ENCODE measurements at places on chromosomes 4 and X.
A peak's percentile ranks its signal among the peaks of the same experiment; 100 is the strongest.

GRCh38 chr4:17058916-17059741, 160.7 kb upstream of the LDB2 start:
- no peak for DNase-seq

GRCh38 chr4:24063731-24064130, 173.9 kb upstream of the PPARGC1A start:
- no peak for DNase-seq

DNA sequence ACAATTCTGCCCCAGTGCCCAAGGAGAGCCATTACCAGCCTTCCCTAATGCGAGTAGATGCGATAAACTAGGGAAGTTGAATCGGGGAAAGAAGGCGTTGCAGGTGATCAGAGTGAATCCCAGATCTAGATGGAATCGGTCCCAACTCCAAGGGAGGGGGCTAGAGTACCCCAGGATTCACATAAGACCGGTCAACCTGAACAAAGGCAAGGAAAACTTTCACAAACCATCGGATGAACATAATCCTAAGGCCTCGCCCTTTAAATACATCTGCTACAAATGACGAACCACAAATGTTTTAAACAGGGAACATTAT, 11.2 kb upstream of the ZCCHC13 start:
- DNase-seq = no peak

DNA sequence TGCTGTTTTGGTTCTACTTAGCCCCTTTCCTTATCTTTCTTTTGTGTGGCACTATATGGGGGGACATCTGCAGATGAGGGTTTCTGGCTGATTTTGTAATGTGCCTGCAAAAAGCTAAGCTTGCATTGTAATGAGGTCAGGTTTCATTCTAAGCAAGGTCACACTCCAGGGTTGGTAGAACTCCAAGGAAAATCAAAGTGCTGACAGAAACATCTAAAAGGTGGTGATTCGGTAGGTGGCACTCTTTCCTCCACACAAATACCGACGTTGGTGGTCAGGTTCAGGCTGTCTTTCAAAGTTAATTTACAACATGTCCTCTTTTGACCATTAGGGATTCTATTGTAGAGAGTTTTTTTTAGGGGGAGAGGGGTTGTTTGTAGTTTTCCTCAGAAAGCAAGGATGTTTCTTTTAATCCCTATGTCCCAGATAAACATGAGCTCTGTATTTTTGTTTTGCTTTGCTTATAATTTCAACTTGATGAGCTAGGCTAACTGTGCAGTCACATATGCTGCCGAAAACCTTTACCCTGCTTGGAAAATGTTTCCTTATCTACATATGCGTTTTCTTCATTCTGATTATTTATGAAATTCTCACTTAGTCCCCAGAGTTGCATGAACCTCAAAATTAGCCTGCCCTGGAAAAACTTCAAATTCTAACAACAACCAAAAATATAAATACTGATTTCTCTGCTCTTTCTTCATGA, 434.2 kb downstream of the PPARGC1A start:
- no peak for DNase-seq

DNA sequence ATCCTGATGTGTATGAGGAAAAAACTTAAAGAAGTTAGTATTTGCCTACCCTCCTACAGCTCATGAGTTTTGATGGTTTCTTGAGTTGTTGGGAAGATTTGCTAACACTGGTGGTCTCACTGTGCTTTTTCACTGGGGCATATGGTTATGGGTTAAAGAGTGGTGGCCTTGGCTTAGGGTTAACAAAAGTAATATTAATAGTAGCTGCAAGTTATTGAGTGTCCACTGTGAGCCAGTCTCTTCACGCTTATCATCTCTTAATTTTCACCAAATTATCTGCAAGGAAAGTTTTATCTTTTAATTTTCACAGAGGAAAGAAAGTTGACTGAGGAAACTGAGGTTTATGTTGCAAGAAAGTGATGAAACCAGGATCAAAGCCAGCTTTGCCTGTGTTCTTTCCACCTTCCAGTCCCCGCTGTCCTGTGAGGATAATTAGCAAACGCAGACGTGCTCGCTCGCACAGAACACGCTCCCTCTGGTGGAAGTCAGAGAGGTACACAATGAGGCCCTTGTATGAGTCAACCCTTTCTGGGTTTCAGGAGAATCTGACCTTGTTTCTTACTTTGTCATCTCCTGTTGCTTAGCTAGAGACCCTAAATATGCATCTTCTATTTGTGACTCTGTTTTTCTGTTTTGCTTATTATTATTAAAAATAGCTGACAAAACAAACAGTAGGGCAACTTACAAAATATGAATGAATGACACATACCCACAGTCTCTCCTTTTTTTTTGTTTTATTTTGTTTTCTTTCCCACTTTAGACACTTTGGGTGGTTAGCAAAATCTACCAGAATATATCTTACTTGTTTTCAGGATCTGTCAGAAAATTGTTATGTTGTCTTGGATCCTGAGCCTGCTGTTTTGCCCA, 94.3 kb downstream of the DDIT4L start:
- peak; percentile 14 for DNase-seq

DNA sequence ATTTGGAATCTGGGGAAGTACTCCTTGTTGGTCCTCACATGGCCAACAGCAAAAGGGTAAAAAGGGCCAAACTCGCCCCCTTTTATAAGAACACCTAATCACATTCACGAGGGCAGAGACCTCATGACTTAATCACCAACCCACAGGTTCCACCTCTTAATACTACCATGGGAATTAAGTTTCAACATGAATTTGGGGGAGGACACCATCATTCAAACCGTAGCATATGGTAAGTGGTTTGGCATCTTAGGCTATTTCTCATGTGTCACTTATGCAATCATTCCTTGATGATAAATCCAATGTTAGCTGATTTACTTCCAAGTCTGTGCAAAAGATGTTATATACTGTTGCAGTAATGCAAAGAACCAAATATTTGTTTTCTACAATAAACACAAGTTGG, 302.9 kb upstream of the FAM241A start:
- DNase-seq = no peak

- DNase-seq = no peak
Measured at GRCh38 chrX:103794119-103794518, 17.5 kb downstream of the PLP1 start.

GRCh38 chrX:47098338-47099094, 20.3 kb downstream of the RGN start:
- DNase-seq = no peak

GRCh38 chr4:63814171-63814964, 594.9 kb downstream of the TECRL start:
- DNase-seq = no peak

GRCh38 chrX:39063037-39063436, 261.8 kb downstream of the MID1IP1 start:
- no peak for DNase-seq

GRCh38 chr4:136078976-136079375, 1453.3 kb downstream of the PCDH18 start:
- DNase-seq = no peak

DNA sequence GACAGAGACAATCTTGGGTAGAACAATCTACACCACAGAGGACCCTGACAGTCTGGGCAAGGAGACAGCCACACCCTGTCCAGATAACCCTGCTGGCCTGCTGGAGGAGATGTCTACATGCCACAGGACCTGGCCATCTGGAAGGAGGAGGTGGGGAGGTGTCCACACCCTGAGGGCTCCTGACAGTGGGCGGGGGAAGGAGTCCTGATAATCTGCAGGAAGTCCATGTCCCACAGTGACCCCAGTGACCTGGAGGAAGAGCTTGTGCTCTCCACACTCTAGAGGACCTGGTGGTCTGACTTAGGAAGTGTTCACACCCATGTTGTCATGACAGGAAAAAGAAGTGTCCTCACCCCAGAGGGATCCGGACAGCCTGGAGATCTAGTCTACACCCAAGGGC, 5.5 kb downstream of the SUV39H1 start:
- DNase-seq = no peak

DNA sequence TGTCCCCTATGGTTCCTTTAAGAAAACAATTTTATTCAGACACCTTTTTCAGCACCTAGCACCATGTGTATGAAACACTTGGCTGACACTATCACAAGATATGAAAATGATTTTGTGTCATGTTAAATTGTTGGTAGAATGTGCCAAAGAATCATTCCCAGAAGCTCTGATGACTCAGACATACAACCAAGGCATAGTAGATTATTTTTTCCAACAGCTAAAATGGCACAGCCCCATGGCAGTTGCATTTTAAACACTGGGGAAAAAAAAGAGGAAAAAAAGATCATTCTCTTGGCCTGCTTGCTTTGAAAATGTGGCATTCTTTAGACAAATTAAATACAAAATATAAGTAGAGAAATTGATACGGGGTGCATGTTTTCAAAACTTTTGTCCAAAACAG, 230.2 kb downstream of the NLGN4X start:
- no peak for DNase-seq

DNA sequence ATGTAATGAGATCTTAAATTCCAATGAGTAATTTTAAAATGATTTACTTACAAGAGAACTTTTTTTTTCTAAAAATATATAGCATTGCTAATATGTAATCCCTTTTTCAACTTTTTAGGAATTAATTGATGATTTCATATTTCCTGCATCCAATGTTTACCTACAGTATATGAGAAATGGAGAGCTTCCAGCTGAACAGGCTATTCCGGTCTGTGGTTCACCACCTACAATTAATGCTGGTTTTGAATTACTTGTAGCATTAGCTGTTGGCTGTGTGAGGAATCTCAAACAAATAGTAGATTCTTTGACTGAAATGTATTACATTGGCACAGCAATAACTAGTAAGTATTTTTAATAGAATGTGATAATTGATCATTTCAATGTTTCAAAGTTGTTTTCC, 113.2 kb downstream of the USP9X start:
- DNase-seq = no peak

DNA sequence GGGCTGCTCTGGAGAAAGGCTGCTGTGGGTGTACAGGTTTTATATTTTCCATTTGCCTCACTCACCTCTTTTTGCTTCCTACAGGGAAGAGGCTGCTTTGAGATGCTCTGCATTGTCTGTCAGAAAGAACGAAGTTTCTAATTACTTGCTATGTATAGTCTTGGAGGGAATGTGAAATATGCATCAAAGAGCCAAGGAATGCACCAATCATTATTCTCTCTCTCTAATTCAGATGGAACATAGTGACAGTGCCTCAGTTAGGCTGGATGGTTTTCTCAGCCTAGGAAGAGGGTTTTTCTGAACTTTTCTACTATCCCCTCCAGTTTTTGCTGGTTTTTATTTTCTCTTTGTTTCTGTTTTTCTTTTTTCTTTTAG, 106.8 kb upstream of the SLC4A4 start:
- DNase-seq = no peak

DNA sequence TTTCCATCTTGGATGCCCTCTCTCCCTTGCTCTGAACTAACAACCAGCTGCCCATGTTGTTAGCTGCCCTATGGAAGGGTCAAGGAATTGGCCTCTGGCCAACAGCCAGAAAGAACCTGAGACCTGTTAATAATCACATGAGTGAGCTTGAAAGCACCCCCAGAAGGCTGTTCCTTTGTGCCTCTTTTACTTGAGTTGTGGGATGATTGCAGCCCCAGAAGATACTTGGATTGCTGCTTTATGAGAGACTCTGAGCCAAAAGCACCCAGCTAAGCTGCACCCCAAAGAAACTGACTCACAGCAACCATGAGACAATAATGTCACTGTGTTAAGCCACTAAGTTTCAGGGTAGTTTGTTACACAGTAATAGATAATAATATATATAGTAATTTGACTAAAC, 73.3 kb downstream of the FRYL start:
- no peak for DNase-seq

DNA sequence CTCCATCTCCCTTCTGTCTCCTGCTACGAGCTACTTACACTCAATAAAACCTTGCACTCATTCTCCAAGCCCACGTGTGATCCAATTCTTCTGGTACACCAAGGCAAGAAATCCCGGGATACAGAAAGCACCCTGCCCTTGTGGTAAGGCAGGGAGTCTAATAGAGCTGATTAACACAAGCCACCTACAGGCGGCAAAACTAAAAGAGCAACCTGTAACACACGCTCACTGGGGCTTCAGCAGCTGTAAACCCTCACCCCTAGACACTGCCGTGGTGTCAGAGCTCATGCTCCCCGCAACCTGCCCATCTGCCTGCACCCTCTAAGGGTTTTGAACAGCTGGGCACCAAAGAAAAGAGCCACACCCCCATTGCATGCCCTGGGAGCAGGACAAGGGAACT, 755.4 kb upstream of the HTR2C start:
- DNase-seq = no peak

DNA sequence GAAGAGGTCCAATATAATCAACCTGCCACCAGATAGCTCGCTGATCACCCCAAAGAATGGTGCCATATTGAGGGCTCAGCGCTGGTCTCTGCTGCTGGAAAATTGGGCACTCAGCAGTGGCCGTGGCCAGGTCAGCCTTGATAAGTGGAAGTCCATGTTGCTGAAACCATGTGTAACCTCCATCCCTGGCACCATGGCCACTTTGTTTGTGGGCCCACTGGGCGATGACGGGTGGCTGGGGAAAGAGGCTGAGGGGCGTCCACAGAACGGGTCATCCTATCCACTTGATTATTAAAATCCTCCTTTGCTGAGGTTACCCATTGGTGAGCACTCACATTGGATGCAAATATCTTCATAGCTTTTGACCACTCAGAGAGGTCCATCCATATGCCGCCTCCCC, 7.7 kb downstream of the F8A2 start:
- DNase-seq = no peak

DNA sequence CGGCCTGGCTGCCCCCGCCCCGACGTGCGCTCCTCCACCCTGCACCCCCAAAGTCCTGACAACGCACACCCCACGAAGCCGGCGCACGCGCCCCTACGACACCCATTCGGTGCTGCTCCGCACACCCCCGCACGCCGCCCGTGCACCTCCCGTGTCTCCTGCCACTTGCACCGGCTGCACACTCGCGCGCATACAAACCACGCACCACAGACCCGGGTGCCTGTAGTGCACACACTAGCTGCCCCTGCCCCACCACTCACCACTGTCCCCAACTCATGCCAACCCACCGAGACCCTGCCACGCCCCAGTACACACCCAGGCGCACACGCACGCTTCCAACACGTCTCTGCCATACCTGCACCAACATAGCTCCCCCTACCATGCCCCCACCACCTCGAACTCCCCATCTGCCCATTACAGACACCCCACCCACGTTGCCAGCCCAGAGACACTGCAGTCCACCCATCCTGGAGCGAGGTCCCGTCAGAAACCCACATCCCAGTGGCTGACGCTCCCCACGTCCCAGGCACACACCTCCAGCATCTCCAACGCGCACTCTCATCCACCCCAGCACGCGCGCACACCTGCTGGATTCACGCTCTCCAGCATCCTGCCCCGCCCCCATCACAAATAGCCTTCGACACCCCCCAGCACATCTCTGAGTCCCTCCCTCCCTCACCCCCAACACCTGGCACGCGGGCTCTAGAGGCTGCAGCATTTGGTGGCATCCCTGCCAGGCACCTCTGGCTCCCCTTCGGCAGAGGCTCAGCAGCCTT, 4.2 kb upstream of the DUSP9 start:
- no peak for DNase-seq

- no peak for DNase-seq
Measured at GRCh38 chrX:55130481-55130880, 41.7 kb downstream of the PAGE2 start.

- no peak for DNase-seq
Measured at GRCh38 chr4:150117094-150117493, 38.8 kb downstream of the DCLK2 start.
